Activated CD8-positive, alpha-beta memory T cell treated with anti-CD3 and anti-CD28 coated beads, Interleukin-2, amount 10 ng/mL, durations not matched to agents 7 days and 5 days (primary cell): ENCODE measurements at places on chromosomes 11 and 22.
A peak's percentile ranks its signal among the peaks of the same experiment; 100 is the strongest.

GRCh38 chr22:38080850-38081635 is 2.9 kb downstream of the SLC16A8 start:
- no peak for DNase-seq

- peak; percentile 88 for DNase-seq
These were observed 207.0 kb downstream of the TBC1D22A start for GRCh38 chr22:46969491-46969890.

GRCh38 chr22:40183029-40183581 is 5.4 kb downstream of the TNRC6B start:
- no peak for DNase-seq

DNA sequence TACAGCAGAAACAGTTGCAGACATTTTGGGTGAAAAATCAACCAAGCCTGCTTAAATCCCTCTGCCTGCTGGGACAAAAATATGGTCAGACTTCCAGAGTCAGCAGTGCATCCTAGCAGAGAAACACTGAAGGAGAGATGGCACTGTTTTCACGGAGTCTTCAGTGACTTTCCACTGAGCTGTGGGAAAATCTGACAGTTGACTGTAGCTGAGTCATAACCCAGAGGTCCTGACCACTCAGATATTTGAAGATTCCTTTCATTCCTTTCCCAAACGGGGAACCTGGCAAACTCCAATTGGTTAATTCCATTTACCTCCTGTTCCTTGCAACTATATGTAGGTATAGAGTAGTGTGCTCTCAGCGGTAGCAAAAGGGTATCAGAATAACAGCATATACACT is 20.9 kb upstream of the UPB1 start:
- DNase-seq: no peak

- no peak for DNase-seq
These were observed 935 bp upstream of the RCOR2 start for GRCh38 chr11:63917692-63918506.

DNA sequence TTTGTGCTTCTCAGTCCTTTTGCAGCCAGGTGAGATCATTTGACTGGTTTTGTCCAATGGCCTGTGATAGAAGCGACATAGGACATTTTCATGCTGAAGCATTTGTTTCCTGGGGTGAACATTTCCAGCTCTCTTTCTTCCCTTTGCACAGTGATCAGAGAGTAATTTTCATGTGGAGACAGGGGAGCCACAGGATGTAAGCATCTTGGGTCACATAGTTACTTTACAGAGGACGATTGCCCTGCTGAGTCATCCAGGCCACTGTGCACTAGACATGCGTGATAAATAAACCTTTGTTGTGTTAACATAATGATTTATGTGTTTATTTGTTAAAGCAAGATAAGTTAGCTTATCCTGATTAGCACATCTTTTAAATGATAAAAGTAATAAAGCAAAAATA is 263.5 kb upstream of the CCDC179 start:
- no peak for DNase-seq

- DNase-seq: no peak
These were observed 115.3 kb upstream of the MTNR1B start for GRCh38 chr11:92854162-92854561.

- DNase-seq: no peak
These were observed 53.9 kb downstream of the CTNND1 start for GRCh38 chr11:57815476-57815875.

GRCh38 chr22:42328130-42328783 is 57.8 kb upstream of the TCF20 start:
- DNase-seq: no peak

- DNase-seq: peak; percentile 84
These were observed 33.0 kb downstream of the PTPRJ start for GRCh38 chr11:48013269-48013901.

GRCh38 chr22:40593460-40594273 is 42.9 kb downstream of the MRTFA start:
- DNase-seq: no peak

DNA sequence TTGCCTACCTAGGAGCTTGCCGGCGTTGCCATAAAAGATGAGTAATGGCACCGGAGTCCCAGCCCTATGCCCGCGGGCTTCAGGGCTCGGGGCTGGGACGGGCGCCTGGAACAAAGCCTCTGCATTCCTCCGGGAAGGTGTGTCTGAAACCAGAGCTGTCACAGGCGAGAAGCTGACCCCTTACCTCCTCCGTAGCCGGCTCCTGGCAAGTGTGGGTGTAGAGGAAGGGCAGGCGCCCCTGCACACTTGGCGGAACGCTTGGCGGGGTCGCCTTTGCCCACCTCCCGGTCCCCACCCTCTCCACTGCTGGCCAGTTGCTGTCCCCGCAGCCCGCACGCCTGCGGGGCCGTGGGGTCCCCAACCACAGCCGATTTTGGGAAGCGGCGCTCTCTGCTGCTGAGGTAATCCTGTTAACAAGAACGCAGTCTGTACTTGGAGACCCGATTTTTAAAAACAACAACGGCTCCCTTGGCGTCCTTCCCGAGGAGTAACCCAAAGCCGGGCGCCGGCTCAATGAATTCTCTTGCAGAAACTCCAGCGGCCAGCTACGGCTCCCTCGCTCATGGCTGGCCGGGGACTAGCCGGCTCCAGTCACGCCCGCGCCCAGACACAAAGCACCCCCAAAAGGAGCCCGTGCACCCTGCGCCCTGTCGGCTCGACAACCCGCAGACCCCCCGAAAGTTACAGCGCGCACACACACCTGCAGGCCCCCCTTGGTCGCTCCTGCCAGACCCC is 89.2 kb downstream of the PLEKHA7 start:
- DNase-seq: no peak

- DNase-seq: no peak
These were observed 33.0 kb downstream of the LRRC10B start for GRCh38 chr11:61541598-61541997.
